ENCODE measurements at places on chromosomes 13 and 19.

DNA sequence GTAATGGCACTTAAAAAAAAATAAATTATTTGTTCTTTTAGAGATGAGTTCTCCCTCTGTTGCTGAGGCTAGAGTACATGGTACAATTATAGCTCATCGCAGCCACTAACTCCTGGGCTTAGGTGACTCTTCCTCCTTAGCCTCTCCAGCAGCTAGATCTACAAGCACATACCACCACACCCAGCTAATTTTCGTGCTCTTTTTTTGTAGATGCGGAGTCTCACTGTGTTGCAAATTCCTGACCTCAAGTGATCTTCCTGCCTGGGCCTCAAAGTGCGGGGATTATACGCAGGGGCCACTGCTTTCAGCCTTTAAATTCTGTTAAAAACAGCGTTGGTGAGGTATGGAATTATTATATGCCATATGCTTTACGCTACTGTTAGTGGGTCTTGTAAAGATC is 2034.0 kb downstream of the OLFM4 start:
- DNase-seq = no peak

GRCh38 chr13:49625392-49626079 is 2.8 kb upstream of the ARL11 start:
- no peak for DNase-seq

DNA sequence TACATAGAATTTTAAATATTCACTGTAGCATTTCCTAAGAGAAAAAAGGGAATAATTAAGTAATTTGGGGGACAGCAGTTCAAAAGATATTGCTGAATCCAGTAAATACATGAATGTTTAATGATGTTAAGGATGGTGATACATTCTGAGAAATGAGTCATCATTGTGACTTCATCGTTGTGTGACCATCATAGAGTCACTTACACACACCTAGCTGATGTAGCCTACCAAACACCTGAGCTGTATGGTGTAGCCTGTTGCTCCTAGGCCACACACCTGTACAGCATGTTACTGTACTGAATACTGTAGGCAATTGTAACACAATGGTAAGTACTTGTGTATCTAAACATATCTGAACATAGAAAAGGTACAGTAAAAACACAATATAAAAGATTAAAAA is 34.8 kb downstream of the ATP7B start:
- DNase-seq = no peak

DNA sequence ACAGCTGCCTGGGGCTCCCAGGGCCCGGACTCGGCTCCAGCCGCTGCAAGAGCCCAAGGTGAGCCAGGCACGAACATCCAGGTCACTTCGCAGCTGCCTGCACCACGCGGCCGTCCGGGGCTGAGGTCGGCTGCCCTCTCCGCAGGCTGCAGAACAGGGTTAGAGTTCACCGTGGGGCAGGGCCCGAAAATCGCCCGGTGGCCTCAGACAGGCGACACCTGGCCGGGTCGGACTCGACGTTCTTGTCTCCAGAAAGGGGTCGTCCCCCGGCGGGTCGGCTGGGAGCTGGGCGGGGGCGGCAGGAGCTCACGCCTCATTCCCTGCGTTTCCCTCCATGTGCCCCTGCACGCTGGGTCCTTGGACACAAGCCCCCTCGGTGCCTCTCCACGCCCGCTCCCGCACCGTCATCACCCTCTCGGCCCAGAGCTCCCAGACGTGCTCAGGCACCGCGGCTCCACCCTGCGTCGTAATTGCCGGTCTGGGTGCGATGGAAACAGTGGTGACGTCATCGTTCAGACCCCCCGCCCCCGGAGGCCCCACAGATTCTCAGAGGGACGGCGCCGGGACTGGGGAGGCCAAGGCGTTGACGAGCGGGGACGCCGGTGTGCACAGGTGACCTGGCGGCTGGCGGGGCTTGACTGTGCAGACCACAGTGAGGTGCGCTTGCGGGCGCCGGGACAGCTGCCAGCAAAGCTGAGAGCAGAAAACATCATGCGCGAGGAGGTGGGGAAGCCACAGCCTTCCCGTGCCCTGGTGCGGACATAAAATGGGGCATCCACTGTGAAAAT is 4.0 kb upstream of the GRIN3B start:
- DNase-seq = peak; percentile 64

DNA sequence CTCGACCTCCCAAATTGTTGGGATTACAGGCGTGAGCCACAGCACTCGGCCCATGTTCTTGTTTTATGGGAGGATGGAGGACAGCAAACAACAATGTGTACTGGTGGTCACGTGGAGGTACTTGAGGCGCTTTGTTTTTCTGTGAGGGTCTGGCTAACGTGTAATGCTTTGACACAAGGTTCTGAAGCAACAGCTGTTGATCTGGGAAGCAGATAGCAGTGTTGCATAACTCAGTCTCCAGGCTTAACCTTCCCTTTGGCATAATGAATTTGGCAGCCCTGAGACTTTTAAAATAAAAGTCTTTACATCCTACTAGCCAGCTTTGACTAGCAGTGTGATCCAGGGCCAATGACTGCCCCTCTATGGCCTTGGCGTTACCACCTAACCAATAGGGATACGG is 6.9 kb upstream of the ZNF580 start:
- no peak for DNase-seq

- DNase-seq = no peak
Observed at GRCh38 chr19:2726904-2727639, 5.9 kb upstream of the DIRAS1 start.

GRCh38 chr19:51702103-51702824 is 9.1 kb downstream of the SPACA6 start:
- peak; percentile 55 for DNase-seq

DNA sequence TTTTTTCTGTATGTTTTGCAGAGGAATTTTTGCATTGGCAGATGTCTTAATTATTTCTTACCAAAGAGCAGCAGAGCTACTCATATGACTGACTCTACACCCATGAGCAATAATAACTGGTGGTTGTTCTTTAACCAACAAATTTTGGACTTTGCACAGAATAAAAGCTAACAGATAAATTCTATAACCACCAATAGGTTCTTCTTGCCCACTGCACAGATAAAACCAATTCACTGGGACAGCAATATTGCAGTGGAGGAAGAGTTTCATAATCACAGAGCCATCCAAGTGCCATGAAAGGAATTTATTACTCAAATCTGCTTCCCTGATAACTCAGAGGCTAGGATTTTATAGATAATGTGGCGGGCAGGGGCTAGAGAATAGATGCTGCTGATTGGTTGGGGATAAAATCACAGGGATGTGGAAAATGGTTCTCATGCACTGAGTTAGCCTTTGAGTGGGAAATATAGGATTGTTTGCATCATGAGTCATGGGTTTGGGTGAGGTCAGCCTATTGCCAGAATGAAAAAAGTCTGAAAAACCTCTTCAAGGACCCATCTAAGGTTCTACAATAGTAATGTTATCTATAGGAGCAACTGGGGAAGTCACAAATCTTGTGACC is 104.3 kb upstream of the PCDH17 start:
- no peak for DNase-seq

DNA sequence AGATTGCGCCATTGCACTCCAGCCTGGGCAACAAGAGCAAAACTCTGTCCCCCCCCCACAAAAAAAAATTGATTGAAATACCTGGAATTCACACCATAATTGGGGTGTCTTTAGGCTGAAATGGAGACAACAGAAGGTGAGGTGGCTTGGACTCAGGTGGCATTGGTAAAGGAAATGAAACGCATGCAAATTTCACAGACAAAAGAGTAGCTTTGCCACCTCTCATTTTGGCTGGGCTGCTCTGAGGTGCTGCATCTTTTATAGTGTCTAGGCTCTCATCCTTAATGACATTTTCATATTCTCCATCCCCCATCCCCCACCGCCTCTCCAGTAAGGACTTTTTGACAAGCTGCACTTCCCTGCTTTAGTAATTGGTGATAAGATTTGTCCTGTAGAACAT is 6.9 kb downstream of the UBE2L5 start:
- DNase-seq = no peak

GRCh38 chr13:95437561-95437960 is 115.0 kb upstream of the CLDN10 start:
- no peak for DNase-seq

DNA sequence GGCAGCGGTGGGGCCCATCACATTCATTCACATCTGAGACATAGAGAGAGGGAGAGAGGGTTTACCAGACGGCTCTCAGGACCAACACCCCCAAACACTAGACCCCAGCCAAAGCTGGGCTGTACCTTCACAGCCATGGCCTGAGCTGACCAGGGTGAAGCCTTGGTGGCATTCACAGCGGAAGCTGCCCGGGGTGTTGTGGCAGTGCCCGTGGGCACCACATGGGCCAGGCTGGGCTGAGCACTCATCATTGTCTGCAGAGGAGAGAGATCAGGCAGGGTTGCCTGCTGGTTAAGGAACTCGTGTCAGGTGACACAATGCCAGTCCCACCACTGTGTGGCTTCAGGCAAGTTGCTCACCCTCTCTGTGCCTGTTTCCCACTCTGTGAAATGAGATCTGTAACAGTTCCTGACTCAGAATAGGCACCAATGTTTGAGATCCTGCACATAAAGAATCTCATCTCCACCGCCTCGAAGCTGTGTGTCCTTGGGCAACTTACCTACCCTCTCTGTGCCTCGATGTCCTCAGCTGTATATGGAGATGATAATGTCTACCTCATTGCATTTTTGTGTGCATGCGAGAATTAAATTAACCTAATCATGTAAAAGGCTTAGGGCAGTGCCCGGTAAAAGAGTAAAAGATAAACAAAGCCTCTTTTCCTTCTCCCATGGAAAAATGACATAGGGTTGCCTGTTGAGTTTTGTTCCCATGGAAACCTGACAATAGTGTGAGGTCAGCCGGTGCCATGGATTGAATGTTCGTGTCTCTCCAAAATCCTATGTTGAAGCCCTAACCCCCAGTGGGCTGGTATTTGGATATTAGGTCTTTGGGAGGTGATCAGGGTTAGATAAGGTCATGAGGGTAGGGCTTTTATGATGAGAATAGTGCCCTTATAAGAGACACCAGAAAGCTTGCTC is 22.9 kb downstream of the CCL25 start:
- DNase-seq = no peak
